M059J (cell line): ENCODE measurements at places on chromosomes 1 and 21. TPM values are rescaled to one million over a fixed set of nuclear protein-coding genes. Genes with fewer than 3 reads are reported as not detected.
A peak's percentile ranks its signal among the peaks of the same experiment; 100 is the strongest.

EFNA1 gene
- total RNA-seq = 15.1 and 17.9 TPM in 2 replicates

GRCh38 chr1:69711190-69711930 is 143.6 kb downstream of the LRRC7 start:
- peak; percentile 18 for DNase-seq

DNA sequence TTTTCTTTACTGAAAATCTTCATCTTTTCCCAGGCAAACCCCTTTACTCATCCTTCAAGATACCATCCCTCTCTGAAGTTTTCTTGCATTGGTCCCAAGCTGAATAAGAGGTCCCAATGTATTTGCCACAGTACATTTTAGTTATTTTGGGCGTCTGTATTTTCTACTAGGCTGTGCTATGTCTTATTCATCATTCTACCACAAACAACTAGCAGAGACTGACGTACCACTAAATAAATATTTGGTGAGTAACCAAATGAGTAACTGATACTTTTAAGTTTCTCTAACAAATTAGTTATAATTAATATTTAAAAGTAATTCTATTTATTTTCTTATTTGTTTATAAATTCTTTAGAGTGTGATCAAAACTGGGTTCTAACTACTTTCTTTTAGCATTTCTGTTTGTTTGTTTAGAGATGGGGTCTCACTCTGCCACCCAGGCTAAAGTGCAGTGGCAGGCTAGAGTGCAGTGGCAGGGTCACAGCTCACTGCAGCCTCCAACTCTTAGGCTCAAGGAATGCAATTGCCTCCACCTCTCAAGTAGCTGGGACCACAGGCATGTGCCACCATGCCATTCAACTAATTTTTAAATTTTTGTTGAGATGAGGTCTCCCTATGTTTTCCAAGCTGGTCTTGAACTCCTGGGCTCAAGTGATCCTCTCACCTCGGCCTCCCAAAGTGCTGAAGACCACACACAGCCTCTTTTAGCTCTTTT is 33.1 kb downstream of the NDC1 start:
- DNase-seq = peak; percentile 50

DNA sequence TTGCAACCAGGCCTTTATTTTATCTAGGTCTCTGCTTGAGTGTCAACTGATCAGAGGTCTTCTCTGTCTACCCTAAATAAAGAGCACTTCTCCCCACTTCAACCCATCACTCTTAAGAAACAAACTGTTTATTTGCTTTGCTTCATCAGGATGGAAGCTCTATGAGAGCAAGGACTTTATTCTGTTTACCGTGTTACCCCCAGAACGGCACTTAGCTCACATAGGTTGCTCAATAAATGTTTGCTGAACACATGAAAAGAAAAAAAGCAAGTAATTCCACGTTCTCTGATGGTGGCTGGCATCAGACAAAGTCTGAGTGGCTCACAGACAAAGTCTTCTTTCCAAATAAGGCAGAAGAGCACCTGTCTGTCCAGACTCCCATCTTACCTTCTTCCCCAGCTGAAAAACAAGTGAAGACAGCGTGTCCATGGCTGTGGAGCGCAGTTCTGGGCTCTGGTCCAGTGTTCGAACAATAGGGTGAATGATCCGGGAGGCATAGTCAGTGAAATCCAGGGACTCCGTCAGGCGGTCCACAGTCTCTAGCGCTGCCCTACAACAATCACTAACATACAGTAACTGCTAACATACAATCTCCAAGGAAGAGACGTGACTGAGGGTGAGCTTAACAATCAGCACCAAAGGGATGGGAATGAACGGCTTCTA is 22.9 kb downstream of the ANGPTL7 start:
- DNase-seq = no peak

- DNase-seq = peak; percentile 79
Measured at GRCh38 chr1:148263128-148263905, 111.2 kb upstream of the NBPF11 start.

DNA sequence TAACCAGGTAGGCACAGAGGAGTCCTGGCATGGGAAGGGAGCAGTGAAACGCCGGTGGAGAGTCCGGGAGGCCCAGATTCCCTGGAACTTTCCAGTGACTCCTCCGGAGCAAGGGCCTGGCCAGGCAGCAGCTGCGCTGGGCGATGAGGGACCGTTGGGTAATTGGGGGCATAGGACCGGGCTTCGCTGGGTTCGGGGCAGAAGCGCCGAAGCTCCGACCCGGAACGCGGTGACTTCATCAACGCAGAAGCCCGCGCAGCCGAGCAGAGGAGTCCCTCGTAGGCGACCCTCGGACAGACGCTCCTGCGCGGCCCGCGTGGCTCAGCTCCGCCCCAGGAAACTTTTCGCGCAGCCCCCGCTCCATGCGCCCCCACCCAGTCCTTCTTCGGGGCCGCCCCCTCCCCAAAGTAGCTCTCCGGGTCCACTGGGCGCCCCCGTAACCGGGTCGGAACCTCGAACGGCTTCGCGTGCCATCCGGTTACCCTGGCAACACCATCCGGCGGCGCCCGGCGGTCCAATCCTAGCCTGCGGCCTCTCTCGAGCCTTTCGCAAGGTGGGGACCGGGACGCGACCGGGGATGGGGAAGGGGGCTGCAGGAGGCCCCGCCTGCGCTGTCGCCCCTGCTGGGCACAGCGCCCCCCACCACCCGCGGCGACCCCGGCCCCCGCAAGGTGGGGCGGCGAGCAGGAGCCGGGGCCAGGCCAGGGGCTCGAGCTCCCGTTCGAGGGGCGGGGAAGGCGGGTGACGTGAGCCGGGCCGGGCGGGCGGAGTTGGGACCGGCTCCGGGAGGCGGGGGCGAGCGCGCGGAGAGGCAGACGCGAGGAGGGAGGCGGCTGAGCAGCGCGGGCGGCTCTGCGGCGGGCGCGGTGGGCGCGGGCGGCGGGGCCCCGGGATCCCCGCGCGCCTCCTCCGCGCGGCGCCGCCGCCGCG is at the start of gene AJAP1:
TSS of gene AJAP1 (plus strand) at position 814 of the 930 bp plus-strand sequence. CDS start 817 bp downstream, outside the sequence.
- no peak for DNase-seq

DUSP23 gene
- total RNA-seq = 25.6 and 37.0 TPM in 2 replicates

CYP4Z1 gene
- total RNA-seq = not detected in 2 replicates

GRCh38 chr1:184390889-184391288 is 4.1 kb downstream of the C1orf21 start:
- no peak for DNase-seq

DNA sequence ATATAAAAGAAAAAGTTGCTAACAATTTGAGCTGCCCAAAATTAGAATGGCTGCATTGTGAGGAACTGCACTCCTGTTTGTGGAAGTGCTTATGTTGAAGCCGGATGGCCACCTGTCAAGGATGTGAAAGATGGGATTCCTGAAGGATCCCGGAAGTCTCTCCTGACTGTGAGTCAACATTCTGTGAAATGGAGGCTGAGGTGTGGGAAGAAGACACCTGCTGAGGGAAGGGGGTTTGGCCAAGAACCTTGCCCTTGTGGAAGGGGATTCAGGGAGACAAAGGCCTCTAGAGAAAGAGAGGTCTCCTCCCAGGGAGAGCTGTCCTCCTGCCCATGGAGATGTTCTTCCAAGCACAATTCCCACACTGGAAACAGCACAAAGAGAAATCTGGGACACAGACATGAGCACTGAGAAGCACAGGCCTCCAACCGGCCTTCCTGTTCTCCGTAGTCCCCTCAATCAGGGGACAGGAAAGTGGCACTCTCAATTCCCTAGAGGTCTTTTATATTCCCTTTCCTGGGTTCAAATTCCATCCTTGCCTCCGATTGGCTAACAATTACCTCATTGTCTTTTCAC is 70.5 kb downstream of the CD2 start:
- DNase-seq = no peak

CHAF1B gene
- 14.4 and 21.4 TPM in 2 replicates for total RNA-seq

DNA sequence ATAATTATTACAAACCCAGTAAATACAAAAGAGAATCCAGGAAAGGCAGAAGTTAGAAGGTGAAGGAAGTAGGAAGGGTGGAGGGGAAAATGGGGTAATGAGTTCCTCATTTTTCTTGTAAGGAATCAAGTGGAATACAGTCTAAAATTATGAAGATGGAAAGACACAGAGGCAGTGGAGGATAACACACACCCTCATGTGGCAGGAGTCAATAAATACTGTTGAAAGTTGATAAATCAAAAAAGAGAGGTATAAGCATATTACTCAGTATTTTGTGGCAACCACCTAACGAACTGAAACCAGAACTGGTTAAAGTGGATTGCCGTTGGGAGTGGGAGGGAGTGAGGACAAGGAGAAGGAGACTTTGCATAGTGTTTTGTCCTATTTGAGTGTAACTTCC is 78.6 kb upstream of the SLC44A3 start:
- DNase-seq = peak; percentile 64

UBXN10 gene
- total RNA-seq = not detected in 2 replicates

DNA sequence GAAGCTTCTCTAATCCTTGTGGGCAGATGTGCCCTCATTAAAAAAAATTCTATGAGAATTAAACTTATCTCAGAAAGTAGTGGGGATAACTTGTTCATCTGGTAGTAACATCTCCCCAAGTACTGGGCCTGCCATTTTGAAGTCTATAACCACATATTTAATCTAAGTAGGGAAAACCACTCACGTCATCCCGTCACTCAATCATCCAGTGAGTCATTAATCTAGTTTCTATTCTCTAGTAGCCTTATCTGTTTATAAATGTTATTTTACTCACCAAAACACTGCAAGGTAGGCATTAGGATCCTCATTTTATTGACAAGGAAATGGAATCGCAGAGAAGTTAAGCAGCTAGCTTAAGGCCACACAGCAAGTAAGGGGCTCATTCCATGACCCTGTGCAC is 221.9 kb downstream of the ATG4C start:
- peak; percentile 34 for DNase-seq

DNA sequence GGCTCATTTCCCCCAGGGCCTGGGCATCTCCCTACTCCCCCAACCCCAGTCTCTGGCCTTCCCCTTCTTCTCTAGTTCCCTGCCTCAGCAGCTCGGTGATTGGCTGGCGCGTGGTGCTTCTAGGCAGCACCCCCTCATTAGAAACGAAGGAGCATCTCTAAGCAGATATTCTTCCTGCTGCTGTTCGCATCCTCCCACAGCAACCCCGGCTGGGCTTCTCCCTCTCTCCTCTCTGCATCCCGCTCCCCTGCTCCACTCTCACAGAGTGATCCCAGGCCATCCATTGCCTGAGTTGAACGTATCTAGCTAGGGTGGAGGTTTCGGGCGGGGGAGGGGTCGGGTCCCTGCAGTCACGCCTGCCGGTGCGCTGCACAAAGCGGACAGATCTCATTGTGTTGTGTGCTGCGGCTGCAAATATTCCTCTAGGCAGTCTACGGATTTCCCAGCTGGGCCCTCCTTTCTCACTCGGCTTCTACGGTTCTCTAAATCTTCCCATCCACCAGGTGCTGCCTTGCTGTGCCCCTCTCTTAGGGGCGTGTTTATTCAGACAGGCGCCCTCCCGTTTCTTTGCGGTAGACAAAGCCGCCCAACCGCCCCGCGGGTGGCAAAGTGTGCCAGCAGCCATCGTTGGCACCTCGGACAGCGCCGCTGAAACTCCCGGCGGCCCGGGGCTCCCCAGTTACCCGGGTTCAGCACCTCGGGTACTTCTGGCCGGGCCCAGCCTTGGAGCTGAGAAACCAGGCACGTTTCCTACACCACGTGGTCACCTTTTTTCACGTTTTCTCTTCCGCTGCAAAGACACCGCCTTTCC is 2.2 kb downstream of the CACNA1E start:
- DNase-seq = no peak

ARHGAP30 gene
- 0.12 TPM in 1 of 2 replicates, not detected in the other for total RNA-seq

KCNA3 gene
- not detected in 2 replicates for total RNA-seq

DNA sequence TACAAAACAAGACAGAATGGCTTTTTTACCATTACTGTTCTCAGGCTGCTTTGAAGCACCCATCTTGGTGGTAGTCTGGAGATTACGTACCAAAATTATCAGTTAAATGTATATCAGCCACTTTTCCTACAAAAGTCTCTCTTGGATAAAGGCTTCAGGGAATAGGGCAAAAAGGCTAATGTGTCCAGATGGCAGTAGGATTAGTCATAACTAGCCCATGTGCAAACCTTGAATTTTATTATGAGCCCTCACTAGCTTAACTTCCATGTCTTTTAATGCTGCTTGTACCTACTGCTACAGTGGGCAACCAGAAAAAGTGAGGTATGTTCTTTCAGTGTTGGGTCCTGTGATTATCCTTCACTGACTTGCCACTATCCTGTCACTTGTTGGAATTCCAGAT is 51.0 kb downstream of the PLPPR4 start:
- peak; percentile 21 for DNase-seq

GRCh38 chr1:10682108-10682445 is 114.4 kb downstream of the CASZ1 start:
- DNase-seq = no peak

OR2T11 gene
- total RNA-seq = not detected in 2 replicates

TRIM45 gene
- total RNA-seq = 1.5 and 4.2 TPM in 2 replicates

MR1 gene
- total RNA-seq = 42.5 and 47.5 TPM in 2 replicates

GRCh38 chr1:160750608-160751007 is 11.6 kb downstream of the SLAMF7 start:
- no peak for DNase-seq

DNA sequence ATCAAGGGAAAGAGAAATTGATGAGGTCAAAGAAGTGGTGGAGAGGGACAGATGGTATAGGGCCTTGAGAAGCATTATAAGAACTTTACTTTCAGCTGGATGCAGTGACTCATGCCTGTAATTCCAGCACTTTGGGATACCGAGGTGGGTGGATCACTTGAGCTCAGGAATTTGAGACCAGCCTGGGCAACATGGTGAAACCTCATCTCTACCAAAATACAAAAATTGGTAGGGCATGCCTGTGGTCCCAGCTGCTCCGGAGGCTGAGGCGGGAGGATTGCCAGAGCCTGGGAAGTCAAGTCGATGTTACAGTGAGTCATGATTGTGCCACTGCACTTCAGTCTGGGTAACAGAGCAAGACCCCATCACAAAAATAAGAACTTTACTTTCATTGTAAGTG is 5.7 kb downstream of the TMEM50A start:
- peak; percentile 91 for DNase-seq

DNA sequence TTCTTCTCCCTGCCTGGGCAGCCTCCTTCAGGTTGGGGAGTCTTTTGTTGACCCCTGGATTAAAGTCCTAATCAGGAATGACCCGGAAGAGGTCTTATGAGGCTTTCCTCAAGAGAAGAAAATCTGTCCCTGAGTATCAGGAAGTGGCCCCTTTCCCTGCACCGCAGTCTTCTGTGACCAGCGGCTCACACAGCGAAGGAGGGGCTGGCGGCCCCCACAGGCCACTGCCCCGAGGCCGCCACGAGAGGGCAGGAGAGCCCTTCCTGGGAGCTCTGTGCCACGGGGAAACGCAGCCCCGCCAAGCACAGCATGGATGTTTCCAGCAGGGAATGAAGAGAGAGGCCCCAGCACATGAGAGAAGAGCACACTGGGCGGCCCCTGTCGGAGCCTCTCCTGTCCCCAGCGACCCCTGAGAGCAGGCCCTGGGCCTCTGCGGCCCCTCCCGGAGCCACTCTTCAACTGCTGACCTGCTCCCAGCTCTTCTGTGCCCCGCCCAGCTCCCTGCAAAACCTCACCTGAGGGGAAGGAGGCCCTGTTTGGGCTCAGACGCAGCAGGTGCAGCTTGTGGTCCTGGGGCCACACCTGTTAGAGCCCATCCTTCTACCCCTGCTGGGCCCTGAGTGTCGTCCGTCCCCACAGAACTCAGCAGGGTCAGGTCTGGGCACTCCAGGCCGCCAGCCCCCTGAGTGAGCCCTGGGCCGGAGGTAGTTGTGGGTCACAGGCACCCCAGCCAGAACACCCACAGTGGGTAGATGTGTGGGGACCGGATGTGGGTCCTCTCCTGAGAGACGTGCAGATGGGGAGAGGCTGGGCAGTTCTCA is 4.9 kb upstream of the POFUT2 start:
- DNase-seq = peak; percentile 90

GRCh38 chr1:205824180-205824579 is 11.2 kb upstream of the SLC41A1 start:
- DNase-seq = peak; percentile 48

CADM3 gene
- 0.47 and 0.54 TPM in 2 replicates for total RNA-seq

NFASC gene
- 17.6 and 24.1 TPM in 2 replicates for total RNA-seq

LCE1D gene
- not detected in 2 replicates for total RNA-seq

GRCh38 chr1:178973652-178974101 is 52.0 kb upstream of the FAM20B start:
- peak; percentile 10 for DNase-seq

- peak; percentile 86 for DNase-seq
Measured at GRCh38 chr21:45323487-45324311, 36.0 kb upstream of the POFUT2 start.
